HFFc6 (cell line): ENCODE measurements at places on chromosomes 12 and 14. TPM values are rescaled to one million over a fixed set of nuclear protein-coding genes. Genes with fewer than 3 reads are reported as not detected.

The HOXC9 gene
- total RNA-seq = 0.17 to 1.6 TPM (median 0.25 TPM) in 3 replicates

The HCAR2 gene
- total RNA-seq = not detected in 3 replicates

- no peak for DNase-seq
These were observed 76.4 kb downstream of the CHST11 start for GRCh38 chr12:104533134-104533533.

DNA sequence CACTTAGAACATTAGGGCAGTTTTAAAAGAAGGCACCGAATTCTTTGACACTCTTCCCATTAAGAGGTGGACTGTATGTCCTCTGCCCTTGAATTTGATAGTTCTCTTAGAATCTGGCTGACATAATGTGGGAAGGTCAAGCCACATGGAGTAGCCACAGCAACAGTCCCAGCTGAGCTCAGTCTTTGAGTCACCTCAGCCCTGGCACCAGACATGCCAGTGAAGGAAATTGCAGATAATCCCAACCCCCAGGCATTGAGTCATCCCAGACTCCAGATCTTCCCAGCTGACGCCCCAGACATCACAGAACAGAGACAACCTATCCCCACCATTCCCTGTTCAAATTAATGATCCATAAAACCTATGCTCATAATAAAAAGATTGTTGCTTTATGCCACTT lies 83.4 kb downstream of the GTF2A1 start:
- peak; percentile 78 for DNase-seq

GRCh38 chr12:70557583-70558191 lies 79.5 kb downstream of the PTPRB start:
- DNase-seq = no peak

The LRRC10 gene
- total RNA-seq = not detected in 3 replicates

The KCNMB4 gene
- 0.10 to 1.1 TPM (median 0.87 TPM) in 3 replicates for total RNA-seq

DNA sequence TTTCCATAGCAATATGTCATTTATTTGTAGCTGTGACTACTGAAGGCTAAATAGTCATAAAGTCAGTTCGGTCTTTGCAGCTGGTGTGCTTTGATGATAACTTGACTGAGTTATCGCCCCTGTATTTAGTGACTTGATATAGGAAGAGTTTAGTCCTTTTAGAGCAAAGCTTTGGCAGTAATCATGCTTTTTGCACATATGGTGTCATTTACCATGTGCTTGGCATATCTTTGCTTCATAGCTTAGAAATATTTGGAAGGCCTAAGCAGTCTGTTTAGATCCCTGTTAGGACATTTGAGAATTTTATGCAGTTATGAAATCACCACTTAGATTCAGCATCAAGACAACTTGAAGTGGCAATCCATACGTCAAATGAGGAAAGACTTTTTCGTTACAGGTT lies 31.6 kb downstream of the POLR3B start:
- DNase-seq = no peak

- DNase-seq = no peak
These were observed 1.5 kb upstream of the OTX2 start for GRCh38 chr14:56811593-56812363.
